CD4-positive, alpha-beta memory T cell (primary cell): ENCODE measurements at places on chromosomes 2 and 18. TPM values are rescaled to one million over a fixed set of nuclear protein-coding genes. Genes with fewer than 3 reads are reported as not detected.

- no peak for DNase-seq
Measured at GRCh38 chr2:173282795-173283545, 71.7 kb upstream of the CDCA7 start.

- DNase-seq = no peak
Measured at GRCh38 chr18:51278045-51278649, 80.7 kb upstream of the MEX3C start.

GRCh38 chr18:25066516-25066915 lies 285.4 kb downstream of the ZNF521 start:
- DNase-seq = no peak

FAM228A gene
- total RNA-seq = 0.36 TPM

- no peak for DNase-seq
Measured at GRCh38 chr18:62258616-62259015, 66.5 kb upstream of the TNFRSF11A start.

- no peak for DNase-seq
Measured at GRCh38 chr2:2853346-2853745, 522.3 kb upstream of the MYT1L start.

PDE1A gene
- total RNA-seq = not detected

- no peak for DNase-seq
Measured at GRCh38 chr18:29874519-29875098, 1167.9 kb downstream of the DSC3 start.

DNA sequence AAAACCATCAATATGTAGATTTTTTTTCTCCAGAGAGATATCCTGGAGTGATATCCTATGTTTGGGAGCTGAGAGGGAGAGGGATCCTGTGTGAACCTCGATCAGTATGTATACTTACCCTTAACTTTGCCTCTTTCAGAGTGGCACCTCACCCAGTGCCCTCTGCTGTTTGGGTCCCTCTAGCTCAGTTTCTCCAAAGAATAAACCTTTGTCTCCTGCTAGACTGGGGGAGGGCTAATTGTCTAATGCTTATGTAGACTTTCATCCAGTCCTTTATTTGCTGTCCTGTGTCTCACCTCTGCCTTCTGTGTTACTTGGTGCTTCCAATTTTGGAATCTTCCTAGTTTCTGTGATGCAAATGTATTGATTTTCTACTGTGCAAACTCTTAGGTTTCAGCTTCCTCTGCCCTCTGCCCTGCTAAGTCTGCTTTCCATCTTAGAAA lies 48.4 kb downstream of the MTX2 start:
- no peak for DNase-seq

VAMP5 gene
- total RNA-seq = 25.6 TPM

DNA sequence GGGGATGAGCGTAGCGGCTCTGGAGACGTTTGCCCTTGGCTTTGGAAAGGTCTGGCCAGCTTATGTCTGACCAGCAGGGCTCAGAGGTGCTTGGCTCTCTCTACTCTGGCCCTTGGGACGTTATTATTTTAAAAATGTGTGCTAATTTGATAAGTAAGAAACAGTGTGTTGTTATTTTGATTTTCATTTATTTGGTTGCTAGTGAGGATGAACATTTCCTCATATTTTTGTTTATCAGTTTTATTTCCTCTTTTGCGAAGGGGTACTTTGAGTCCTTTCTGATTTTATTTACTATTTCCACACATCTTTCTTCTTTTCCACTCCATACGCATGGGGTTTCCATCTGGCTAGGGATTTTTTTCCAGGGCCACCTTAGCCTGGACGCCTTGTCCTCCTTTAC lies 11.4 kb downstream of the CXCR4 start:
- no peak for DNase-seq

GRCh38 chr2:42754021-42754775 lies 9.7 kb downstream of the OXER1 start:
- no peak for DNase-seq

DNA sequence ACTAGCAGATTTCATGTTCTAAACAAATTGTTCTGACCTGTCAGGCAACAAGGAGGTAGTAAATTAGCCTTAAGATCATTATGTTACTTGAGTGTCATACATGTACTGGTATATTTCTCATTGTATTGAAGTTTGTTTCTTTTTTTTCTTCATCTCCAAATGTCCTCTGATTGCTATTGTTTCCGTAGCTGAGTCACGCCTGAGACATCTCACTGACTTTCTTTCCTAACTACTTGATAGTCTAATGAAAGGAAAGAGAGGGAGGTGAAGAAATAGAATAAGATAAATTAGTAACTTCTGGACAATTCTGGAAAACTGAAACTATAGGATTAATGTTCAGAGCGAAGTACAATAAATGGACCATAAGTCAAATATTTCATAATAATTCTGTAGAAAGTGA lies 1049.9 kb downstream of the TSN start:
- DNase-seq = no peak

RBM44 gene
- total RNA-seq = 0.61 TPM

DNA sequence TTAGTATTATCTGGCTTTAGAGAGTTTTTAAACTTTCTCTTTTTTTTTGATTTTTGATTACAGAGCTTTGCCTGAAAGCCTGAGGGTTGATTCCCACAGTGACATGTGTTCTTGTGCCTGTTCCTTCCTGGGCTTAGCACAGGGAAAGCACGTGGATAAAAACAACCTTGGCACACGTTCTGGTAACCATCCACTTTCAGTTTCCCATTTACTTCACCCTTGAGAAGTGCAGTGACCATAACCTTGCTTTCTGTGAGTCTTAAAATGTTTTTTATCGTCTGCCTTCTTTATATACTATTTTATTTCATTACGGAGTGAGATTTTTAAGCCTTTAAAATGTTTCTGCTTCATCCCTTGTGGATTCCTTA lies 11.5 kb downstream of the CD226 start:
- peak; percentile 31 for DNase-seq
